Transverse colon (tissue), 4 donors: ENCODE measurements at places on chromosomes 2 and 18.

DNA sequence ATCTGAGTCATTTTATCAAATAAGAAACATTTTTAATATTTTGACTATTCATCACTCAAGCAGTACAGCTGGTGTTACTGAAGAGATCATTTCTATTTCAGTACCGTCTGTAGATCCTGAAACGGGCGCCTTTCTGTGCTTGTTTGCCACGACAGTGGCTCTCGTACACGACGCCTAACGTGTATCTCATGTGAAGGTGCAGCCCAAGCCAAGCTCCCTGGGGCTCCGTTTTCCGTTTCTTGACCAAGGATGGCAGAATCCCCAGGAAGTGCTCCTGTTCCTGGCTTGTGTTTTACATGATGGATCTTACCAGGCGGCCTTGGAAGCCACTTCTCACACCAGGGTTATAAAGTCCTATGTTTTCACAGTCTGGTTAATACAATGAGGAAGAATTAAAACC lies 320.6 kb downstream of the GBX2 start:
- DNase-seq = no peak

GRCh38 chr2:238891457-238892203 lies 43.7 kb downstream of the TWIST2 start:
- DNase-seq = no peak

- no peak for DNase-seq
Observed at GRCh38 chr2:96789245-96789617, 26.8 kb upstream of the CNNM3 start.

DNA sequence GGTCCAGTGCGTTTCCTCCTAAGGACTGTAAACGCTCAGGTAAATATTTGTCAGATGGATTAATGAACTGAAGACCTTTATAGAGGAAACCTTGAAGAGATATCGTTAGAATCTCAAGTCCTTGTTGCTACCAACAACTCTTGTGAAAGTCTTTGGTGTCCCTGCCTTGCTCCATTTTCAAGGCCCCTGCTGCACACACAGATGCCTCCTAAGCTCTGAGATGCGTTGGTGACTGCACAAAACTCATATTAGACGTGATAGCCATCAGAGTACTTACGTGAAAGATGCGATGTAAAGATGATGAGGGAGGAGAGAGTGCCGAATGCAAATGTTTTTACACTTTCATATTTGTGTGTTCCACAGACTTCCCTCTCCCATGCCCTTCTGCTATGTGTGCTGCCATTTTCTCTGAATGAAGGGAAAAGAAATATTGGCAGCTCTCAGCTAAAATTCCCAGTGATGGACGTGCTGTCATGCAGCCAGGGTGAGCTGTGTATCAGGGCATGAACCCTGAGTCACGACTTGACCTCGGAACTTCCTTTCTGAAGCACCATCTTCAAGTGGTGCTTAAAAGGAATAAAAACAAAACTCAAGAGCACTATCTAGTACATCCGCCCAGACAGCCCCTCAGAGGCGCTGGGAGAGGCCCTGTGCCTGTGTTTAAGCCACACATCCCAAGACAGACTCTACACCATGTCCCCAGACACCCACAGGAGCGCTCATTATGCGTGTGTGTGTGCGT lies 117.4 kb downstream of the FAM210A start:
- DNase-seq = no peak

DNA sequence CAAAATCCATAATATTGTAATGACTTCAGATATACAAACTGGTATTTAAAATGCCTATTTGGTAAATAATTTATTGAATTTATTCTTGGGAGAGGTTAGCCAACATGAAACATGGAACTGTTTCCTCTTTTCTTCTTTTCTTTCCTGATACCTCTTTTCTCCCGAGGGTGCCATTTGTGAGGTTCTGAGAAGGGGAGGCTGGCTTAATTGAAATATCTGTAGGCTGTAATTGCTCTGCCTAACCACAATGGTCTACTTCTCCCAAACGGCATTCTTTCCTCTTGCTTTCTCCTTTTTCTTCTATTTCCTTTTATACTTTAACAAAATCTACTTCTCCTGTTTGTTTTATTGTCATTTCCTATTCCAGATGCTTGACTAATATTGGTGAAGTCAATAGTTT lies 114.9 kb downstream of the TCF4 start:
- DNase-seq = no peak

GRCh38 chr18:68176901-68177300 lies 538.0 kb downstream of the TMX3 start:
- no peak for DNase-seq

DNA sequence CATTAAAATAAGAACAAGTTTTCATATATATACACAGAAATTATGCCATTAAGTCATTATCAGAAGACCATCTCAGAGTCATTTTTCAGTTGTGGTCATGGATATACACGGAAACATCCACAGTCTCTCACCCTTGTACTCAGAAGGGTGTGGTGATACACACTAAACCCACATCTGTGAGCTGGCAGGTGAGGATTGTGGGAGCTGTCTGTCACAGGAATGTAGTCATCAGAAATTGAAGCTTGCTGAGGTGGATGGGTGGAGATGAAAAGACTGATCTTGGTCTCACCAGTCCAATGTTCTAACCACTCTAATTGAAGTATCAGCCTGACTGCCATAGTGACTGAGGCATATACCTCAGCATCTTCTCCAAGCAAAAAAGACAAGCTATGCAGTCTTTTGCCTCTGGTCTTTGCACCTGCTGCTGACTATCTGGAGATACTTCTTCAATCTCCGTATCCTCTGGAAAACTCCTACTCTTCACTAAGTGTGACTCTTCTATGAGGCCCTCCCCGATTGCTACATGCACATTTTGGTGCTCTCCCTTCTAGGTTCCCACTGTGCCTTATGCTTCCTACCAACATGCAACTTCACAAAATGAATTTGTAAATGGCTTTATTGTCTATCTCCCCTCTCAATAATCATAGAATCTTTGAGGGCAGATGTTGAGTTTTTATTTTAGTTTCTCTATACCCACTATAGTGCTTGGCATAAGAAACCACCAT lies 232.8 kb downstream of the DYM start:
- DNase-seq = peak; percentile 60

- DNase-seq = no peak
Observed at GRCh38 chr18:2444201-2444875, 127.0 kb downstream of the METTL4 start.

DNA sequence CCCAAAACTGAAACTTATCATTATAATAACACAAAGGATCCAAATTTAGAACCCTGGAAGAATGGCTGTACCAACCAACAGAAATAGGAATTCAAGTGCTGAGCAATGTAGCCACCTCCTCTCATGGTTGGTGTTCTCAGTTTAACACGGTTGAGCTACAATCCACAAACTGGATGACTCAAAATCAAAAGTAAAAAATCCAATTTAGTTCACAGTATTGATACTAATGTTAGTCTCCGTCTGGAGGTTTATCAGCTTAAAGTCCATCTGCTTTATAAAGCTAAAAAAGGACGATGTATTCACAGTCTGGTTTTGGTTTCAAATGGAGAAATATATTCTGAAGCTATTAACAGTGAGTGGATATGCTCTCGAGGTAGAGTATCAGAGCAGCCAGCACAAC lies 40.5 kb downstream of the CNTNAP5 start:
- DNase-seq = no peak

- DNase-seq = no peak
Observed at GRCh38 chr18:35827275-35827902, 145.1 kb upstream of the RMP24 start.

GRCh38 chr2:84116143-84116542 lies 342.9 kb downstream of the SUCLG1 start:
- DNase-seq = no peak

DNA sequence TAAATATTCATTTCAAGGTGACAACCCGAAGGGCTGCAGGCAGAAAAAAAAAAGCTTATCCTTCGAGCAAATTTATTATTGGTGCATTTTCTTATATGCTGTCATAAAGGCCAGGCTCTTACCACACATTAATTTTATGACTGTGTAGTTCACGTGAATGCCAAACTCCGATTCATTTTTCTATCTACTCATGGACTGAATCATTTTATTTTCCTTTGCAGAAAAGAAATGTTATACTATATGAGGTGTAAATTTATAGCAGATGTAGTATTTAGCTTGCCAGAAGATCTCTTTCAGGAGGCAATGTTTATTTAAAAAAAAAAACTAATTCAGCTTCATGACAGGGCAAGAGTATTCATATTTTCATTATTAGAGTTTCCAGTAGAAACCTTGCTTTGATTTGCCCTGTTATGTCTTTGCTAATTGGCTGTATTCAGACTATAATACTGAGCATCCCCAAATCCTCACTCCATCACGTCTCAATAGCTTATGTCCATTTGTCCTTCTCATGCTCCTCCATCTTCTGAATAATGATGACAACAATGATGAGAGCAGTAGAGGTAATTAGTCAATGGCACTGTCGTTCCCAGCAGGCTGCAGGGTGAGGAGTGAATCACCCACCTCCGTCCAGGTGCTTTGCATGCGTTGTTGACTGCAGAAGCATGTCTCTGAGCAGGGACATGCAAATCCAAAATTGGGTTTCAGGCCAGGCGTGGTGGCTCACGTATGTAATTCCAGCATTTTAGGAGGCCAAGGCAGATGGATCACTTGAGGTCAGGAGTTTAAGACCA lies 101.1 kb upstream of the RAB12 start:
- DNase-seq = no peak
